ENCODE measurements at places on chromosomes 11 and 22. TPM values are rescaled to one million over a fixed set of nuclear protein-coding genes. Genes with fewer than 3 reads are reported as not detected.
A peak's percentile ranks its signal among the peaks of the same experiment; 100 is the strongest.

The DNAJB13 gene
- total RNA-seq = 11.9 TPM

The LRRC55 gene
- 2.9 TPM for total RNA-seq

The OR8G1 gene
- not detected for total RNA-seq

DNA sequence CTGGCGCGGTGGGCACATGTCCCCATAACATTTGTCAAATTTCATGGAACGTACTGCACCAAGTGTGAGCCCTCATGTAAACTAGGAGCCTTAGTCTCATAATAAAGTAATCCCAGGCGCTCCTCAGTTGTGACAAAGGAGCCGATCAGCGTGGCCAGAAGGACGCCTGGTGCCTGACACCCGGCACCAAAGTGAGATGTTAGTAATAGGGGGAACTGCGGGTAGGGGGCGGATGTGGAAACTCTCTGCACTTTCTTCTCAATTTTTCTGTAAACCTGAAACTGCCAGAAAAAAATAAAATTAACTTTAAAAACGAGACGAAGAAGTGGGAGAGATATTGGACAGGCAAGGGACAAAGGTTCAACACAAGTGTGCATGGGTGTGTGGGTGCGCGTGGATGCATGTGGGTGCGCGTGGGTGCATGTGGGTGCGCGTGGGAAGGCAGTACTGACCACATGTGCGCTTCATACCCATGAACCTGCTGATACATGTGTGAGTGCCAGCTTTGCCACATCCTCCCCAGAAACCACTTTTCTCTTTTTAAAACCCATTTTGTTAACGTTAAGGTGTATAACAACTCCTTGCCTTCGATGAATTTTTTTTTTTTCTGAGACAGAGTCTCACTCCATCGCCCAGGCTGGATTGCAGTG, 55.4 kb upstream of the LINC01488 start:
- DNase-seq = no peak

- DNase-seq = no peak
Observed at GRCh38 chr11:73810637-73811036, 23.0 kb downstream of the MRPL48 start.

DNA sequence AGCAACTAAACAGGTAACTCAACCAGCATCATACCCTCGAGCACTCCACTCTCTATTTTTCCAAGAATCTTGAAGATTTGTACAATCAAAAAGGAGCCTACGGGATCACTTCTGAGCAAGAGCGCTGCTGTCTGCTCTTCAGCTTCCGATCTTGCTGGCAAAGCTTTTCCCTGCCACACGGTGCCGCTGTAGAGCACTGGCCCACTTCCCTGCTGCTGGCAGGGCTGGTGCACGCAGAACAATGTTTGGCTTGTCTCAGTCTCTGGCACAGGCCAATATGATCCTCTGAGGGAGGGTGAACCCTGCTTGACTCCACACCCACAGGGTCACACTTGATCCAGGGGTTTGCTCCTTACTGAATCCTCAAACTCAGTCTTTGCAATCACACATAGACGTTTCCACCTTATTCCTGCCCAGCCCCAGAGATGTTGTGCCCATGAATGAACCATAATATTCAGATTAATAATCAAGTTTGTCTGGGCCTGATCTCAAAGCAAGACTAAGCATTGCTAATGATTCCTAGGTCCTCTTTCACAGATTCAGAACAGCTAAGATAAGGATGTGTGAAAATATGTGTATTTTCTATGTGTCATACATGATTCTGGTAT, 536.6 kb downstream of the SOX6 start:
- DNase-seq = peak; percentile 68

DNA sequence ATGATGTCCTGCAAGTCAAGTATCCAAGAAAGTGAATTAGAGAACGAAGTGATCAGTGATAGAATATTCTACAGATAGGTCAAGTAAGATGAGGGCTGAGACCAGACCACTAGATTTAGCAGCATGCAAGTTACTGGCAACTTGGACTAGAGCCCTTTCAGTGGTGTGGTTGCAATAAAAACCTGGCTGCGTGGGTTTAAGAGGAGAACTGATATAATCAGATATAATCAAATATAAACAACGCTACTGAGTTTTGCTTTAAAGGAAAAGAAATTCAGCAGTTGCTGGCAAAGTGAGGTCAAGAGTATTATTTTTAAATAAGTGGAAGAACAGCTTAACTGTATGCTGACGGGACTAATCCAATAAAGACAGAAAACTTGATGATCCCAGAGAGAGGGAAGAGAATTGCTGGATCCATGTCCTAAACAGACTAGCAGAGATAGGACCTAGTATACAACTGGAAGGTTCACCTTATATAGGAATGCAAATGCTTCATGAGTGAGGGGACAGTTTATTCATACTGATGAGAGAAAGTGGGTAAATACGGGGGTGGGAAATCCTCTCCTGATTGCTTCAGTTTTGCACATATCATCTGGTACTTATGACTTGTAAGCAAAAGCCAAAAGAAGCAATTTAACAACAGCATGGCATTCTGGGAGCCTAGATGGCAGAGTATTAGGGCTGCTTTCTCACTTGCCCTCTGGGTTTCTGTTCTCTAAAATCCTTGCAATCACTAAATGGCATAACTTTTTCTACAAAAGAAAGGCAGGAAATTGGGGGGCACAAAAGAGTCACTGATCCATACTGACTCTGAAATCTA, 146.2 kb downstream of the RBFOX2 start:
- peak; percentile 59 for DNase-seq

DNA sequence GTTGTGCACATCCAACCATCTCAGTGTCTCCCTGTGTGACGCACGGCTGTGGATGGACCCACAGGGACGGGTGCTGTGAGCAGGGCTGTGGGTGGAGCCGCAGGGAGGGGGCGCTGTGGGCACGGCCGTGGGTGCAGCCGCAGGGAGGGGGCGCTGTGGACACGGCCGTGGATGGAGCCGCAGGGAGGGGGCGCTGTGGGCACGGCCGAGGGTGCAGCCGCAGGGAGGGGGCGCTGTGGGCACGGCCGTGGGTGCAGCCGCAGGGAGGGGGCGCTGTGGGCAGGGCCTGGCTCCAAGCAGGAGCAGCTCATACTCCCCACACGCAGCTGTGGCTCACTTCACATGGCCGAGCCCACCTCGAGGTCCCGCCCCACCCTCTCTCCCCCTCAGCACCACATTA, 6.0 kb upstream of the MAPK11 start:
- no peak for DNase-seq

DNA sequence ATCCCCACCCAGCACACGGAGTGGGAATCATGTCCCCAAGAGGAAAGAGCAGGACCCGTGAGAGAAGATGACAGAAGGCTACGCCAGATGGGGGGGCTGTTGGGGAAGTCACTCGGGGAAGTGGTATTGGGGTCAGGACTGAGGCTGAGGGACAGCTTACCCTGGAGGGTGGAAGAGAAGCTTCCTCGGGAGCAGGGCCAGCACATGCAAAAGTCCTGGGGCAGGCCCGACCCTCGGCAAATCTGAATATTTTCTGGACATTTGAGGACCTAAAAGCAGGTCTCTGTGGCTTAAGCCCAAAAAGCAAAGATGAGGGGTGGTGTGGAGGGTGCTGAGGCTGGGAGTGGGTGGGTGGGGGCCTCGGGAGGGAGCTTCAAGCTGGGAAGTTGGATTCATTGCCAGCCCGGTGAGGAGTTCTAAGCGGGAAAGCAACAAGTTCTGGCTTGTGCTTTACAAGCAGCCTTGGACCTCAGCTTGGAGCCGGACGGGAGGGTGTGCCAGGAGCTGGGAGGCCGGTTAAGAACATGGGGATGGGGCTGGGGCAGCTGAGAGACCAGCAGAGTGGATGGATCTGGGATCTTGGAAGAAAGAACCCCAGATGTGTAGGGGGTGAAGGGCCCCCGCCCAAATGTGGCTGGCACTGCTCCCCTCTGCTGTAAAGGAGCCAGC, 34.9 kb downstream of the GRAMD4 start:
- DNase-seq = no peak

Measured in lung (tissue), 17 donors.